Activated T-helper 9 cell treated with anti-CD3 and anti-CD28 coated beads, Interleukin-2, amount 50 U/mL, for 16 hours (primary cell): ENCODE measurements at places on chromosomes 3 and 15.

- DNase-seq = no peak
These were observed 12.0 kb downstream of the CSRNP1 start for GRCh38 chr3:39141171-39141995.

DNA sequence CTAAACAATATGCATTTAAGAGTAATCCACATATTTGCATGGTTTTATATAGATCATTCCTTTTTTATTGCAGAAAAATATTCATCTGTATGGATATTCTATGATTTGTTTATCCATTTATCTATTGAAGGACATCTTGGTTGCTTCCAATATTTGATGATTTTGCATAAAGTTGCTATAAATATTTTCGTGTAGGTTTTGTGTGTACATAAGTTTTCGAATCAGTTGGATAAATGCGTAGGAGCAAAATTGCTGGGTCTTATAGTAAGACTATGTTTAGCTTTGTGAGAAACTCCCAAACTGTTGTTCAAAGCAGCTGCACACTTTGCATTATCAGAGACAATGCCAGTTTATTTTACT lies 971.2 kb downstream of the DIPK2A start:
- no peak for DNase-seq

GRCh38 chr15:35705884-35706585 lies 160.1 kb upstream of the DPH6 start:
- DNase-seq = no peak

DNA sequence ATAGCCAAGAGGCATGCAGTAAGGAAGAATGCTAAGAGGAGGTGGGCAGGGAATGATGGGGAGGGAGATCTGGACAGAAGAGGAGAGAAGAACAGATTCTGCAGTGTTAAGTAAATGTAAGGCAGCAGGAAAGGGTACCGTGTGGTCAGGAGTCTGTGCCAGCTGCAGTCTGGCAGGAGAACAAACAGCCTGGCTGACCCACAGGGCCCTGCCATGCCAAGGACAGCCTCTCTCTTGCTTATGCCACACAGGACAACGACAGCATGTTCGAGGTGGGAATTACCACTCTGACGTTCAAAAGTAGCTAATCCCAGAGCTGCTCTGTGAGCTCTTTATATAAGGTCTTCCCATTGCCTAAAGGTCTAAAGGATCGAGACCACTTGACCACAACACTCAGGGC lies 31.3 kb downstream of the DAPK2 start:
- no peak for DNase-seq

GRCh38 chr3:74491874-74492273 lies 122.6 kb downstream of the CNTN3 start:
- no peak for DNase-seq

GRCh38 chr15:38714309-38715072 lies 149.9 kb upstream of the RASGRP1 start:
- no peak for DNase-seq

DNA sequence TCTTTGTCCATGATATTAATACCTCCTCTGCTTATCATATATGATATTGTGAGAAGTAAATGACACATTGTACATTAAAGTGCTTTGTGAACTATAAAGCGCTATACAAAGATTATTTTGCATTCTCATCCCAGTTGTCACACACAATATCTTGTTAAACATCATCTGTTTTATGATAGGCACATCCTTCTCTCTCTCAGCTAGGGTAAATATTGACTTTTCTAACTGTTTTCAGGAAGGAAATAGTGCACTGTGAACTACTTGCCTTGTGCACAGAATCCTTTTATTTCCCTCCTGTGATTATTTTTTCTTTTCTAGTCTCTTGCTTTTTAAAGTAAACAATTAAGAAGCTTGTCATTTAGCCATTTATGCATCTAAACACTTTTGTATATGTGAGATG lies 388.2 kb downstream of the LPP start:
- no peak for DNase-seq

DNA sequence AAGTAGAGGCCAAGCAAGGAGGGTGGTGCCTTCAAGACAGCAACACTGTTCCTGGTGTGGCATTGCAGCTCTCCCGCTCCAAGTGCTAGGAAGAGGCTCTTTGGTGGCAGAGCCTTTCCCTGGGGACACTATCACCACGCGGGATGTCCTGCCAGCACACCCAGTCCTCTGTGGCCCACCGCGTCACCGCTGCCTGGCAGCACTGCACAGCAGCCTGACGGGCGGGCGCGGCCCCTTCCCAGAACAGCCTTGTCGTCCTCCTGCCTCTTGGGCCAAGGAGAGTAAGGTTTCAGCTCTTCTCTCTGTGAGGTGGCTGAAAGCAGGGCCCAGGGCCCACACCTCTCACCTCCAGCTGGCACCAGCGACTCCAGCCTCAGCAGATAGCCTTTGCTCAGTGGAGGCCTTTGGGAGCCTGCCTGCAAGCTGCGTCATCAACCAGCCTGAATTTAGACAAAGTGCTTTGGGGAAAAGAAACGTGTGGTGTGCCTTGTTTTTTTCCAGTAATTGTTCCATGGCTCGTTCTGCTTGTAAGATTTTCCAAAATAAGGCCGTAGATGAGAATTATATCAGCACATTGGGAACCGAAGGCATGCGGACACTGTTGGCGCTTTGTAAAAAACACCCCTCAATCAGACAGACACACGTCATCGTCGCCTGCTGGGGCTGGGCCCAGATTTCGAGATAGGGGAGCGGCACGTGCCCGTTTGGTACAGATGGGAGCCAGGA lies 65.0 kb downstream of the AAGAB start:
- no peak for DNase-seq

DNA sequence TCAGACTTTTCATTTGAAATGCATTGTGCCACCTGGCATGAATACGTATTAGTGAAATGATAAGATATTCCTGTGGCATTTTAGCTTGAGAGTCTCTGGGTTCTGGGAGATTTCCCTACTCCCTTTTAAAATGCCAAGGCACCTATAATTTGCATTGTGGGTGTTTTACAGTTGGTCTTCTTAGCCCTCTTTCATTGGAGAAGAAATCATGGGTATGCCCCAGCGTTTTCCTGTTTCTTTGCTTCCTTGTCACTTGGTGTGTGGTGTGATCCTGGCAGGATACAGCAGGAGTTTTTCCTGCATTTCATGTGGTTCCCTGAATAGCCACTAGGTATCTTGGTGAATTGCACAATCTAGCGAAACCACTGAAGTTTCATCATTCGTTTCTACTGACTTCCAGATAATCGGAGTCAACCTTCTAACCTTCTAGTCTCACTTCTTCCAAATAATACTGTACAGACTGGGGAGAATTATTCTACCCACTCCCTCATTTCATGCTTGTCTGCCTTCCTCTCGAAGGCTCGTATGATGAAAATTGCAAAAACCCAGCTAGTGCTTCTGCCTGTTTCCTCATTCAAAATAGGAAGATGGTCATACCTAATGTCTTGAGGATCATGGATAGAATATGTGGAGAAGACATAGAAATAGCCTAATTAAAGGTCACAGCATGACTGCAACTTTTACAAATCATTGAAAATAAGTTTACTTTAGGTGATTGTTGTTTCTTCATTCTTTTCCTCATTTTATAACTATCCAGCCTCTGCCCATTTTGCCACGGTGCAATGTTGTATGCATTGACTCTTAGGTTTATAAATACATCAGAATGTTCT lies 2.6 kb downstream of the BHLHE40 start:
- no peak for DNase-seq

DNA sequence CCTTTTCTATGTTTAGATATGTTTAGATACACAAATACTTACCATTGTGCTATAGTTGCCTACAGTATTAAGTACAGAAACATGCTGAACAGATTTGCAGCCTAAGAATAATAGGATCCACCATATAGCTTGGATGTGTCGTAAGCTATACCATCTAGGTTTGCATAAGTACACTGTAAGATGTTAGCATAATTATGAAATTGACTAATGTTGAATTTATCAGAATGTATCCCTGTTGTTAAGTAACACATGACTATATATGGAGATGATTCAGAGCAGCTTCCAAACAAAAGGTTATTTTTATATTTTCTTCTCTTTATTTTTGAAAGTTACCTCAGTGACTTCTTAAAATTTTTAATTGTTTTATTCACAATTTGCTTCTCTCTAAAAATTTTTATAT lies 2.4 kb downstream of the SLC28A2 start:
- no peak for DNase-seq

DNA sequence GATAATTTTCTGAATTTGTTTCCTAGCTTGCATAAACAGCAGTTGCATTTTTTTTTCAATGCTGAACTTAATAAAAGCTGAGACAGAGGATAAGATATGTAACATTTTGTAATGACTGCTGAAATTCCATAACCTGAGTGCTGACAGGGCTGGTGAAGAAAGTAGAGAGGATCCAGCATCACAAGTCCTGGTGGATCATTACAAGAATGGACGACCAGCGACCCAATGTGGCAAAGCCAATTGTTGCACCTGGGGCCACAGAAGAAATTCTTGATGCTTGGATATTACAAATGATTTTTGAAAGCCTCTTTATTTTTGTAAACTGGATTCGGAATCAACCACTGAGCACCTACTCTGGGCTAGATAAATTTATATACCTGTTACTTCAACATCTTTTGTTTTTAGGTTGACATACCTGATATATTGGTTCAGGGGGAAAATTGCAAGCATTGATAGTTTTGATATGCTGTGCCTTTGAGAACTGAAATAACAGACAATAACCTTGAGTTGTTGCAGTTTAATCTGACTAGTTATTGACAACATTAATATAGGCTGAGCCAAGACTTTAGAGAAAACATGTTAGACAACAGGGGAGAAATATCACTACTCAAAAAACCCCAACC lies 3.9 kb upstream of the ACTL6A start:
- DNase-seq = no peak
